ENCODE measurements at places on chromosomes 2 and 18.

- DNase-seq: no peak
Measured at GRCh38 chr2:143148757-143149156, 19.5 kb downstream of the ARHGAP15 start.

DNA sequence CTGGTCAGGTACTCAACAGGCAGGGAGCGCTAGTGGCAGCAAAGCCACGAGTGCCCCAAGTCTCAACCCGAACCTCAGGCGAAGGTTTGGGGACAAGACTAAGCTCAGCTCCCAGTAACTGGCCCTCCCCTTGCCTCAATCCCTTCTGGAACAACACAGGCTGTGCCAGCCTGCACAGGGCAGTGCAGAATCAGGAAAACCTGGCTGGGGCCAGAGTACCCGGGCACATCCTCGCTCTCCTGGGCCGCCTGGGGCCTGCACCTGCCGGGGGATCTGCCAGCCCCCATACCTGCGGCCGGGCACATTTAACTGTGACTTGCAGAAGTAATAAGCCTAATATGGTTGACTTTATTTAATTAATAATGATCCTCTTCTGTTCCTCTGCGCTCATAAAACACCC is 60.6 kb downstream of the GBX2 start:
- no peak for DNase-seq

GRCh38 chr2:26563686-26564085 is 77.5 kb downstream of the CIB4 start:
- no peak for DNase-seq

DNA sequence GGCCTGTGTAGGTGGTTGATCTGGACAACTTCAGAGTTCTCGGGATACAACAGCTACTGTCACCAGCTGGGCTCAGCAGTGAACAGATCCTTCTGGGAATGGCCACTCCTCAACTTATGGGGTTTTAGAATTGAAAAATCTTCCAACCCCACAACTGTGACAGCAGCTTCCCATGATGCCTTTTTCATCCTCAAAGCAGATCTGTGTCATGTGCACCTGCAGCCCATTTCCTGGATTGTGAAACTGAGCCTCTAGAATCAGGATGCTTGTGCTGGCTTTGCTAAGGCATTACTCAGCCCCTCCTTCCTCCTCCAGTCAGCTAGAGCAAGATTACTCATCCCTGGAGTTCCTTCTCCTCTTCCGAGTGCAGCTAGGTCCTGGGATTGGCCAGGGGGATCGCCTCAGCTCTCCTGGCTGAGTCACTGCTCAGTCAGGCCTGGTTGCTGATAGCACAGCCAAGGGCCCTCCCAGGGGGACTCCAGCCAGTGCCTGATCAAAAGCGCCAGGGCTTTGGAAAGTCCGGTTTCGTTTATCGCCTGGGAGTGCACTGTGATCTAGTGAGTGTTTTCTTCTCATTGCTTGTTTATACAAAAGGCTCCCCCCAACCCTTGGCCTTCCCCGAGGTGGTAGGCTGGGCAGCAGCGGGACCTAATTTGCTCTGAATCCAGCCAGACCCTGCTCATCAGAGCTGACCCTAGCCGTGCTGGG is 2.4 kb upstream of the LPIN1 start:
- DNase-seq: peak; percentile 100

DNA sequence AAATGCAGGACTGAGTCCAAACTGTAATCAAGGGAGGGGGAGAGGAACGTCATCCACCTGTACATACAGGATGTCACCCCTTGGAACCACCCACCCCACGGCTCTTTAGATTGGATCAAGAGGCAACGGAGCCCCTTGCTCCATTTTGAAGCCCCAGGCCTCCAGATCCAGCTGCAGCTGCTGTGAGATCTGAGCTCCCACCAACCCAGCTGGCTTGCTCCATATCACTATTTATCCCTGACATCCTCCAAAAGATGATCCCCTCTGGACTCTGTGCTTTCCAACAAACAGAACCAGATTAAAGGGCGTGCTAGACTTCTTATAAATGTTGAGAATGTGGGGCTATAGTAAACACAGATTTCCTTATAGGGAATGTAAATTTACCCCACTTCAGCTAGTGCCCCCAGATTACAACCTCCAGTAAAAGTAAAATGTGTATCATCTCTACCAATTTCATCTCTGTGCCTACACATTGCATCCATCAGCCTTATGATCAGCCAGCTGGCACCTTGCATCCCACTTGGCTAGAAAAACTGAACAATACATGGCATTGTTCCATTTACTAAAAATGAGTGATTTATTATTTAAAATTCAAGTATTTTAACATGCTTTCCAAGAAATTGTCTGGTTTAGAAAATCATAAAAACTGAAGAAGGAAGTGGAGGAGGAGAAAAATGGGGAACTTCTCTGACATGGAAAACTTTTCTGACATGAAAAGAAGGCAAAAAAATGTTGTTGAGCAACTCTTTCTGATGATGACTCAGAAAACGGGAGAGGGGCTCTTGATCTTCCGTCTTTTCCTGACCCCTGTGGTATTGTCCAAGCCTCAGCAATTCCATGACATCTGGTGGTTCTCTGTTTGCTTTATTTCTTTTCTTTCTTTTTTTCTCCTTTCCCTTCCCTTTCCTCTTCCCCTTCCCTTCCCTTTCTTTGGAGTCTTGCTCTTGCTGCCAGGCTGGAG is 262.6 kb upstream of the THUMPD2 start:
- peak; percentile 73 for DNase-seq

DNA sequence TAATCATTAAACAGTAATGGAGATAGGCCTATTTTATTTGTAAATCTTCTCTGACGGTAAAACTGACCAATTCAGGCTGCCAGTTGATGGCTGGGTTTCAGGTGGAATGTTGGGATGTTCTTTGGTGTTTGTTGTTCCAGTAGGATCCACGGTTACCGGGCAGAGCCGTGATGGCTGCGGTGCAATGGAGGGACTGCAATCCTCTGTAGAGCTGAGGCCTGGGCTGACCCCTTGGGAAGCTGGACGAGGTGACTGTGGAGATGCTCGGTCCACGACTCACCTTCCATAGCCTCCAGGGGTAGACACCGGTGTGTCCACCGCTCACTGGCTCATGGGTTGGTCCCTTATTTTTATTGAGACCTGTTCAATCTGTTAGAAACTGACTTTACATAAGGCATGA is 42.5 kb downstream of the ZNF519 start:
- no peak for DNase-seq

DNA sequence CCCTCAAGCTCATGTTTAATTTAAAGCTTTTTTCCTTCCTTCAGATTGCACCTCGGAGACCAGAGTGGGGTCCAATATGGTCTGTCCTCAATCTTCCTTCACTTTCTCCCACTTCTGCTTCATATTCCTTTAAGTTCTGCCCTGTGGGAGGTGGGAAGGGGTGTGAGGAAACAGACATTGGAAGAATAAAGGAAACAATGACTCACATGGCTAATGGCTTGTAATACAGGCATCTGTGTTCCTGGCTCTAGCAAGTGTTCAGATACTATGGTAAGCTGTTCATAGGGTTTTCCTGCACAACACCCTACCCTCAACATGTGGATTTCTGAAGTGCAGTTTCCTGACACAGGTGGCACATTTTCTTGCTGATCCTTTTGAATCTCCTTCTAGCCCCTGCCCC is 209.5 kb downstream of the PIK3C3 start:
- no peak for DNase-seq

Measured in stromal cell of bone marrow (primary cell).